ENCODE measurements at places on chromosomes 7 and 10. TPM values are rescaled to one million over a fixed set of nuclear protein-coding genes. Genes with fewer than 3 reads are reported as not detected.

DNA sequence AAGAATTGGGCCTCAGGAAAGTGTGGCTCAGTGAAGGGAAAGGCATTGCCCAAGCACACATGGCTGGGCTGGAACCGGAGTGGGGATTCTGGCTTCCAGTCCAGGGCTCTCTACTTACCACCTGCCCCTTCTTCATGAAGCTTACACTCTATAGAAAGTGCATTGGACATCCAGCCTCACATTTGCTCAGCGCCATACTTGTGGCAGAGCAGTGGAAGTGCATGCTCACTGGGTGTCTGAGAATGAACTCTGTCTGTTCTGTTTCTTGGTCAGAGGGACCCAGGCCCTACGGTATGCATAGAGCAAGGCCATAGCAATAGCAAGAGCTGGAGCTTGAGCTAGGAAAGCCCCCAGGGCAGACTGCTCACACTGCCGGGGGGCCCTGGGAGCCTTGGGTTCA is 1253.5 kb downstream of the TYW1 start:
- H3K4me3 ChIP-seq: no peak overlapping the region
- no peak for DNase-seq
- no peak overlapping the region for H3K27ac ChIP-seq
- no peaks in the 10 kb centered on the region for H3K4me1 ChIP-seq

DNA sequence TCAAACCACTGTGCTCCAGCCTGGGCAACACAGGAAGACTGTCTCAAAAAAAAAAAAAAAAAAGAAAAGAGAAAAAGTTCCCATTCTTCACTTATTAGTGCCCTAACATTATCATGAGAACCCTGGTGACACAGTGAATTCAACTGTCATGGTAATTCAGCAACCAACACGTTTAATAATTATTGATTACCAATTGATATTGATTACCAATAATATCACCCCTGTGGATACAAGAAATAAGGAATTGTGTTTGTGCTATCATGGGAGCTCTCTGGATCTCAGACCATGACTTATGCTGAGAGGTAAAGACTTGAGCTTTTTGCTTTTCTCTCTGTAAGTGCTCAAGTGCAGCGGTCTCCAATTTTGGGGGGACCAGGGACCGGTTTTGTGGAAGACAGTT is 195.3 kb downstream of the TPST1 start:
- H3K4me1 ChIP-seq: no peaks in the 10 kb centered on the region
- peaks cover 40% of the 10 kb centered on the region for H3K36me3 ChIP-seq
- H3K4me3 ChIP-seq: no peak overlapping the region
- no peak for DNase-seq

- H3K36me3 ChIP-seq: no peaks in the 10 kb centered on the region
- H3K4me3 ChIP-seq: no peak overlapping the region
- H3K27ac ChIP-seq: no peak overlapping the region
- DNase-seq: no peak
Measured at GRCh38 chr7:29265208-29265923, 70.8 kb downstream of the CHN2 start.

GRCh38 chr7:20302891-20303290 is 27.8 kb upstream of the ITGB8 start:
- H3K4me3 ChIP-seq: no peak overlapping the region
- no peaks in the 10 kb centered on the region for H3K27me3 ChIP-seq
- H3K4me1 ChIP-seq: no peaks in the 10 kb centered on the region
- no peaks in the 10 kb centered on the region for H3K36me3 ChIP-seq

- H3K27ac ChIP-seq: no peak overlapping the region
- no peak for DNase-seq
- H3K4me1 ChIP-seq: no peaks in the 10 kb centered on the region
Measured at GRCh38 chr7:125670926-125671572, 741.4 kb upstream of the POT1 start.

GRCh38 chr7:133470-133869 is 58.9 kb upstream of the FAM20C start:
- H3K27me3 ChIP-seq: peaks cover 13% of the 10 kb centered on the region
- peaks cover 31% of the 10 kb centered on the region for H3K4me1 ChIP-seq
- no peak overlapping the region for H3K4me3 ChIP-seq

DNA sequence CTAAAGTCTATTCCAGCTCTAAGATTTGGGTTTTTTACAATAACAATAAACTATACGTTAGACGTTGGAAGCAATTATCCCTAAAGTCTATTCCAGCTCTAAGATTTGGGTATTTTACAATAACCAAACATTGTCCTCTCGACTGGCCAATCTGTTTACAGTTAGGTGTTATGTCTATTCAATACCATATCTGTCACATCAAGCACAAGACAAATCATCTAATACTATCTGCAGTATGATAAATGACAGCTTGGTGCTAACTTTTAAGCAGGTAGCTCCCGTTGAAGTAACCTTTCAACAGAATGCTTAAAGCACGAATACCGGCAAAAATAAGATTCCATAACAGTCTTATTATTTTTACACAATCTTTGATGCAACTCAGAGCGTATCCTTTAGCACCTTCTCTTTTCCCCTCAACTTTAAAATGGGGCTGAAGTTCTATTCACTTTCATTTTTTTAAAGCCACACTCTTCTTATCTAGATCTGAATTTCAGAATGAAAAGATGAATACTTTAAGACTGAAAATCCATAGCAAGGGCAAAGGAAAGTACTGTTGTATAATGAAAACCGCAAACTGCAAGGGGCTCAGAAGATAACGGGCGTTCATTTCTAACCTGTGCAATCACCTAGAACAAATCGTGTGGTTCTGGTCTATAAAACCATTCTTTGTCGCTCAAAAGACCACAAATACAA is 925 bp downstream of the H2AZ2 start:
- peak overlapping the region; percentile 76 for H3K4me3 ChIP-seq
- H3K27me3 ChIP-seq: no peaks in the 10 kb centered on the region
- peaks cover 65% of the 10 kb centered on the region for H3K4me1 ChIP-seq
- no peak for DNase-seq
- H3K27ac ChIP-seq: peak overlapping the region; percentile 98
- peaks cover 14% of the 10 kb centered on the region for H3K36me3 ChIP-seq

GRCh38 chr10:88090568-88091214 is 227.3 kb downstream of the PTEN start:
- no peaks in the 10 kb centered on the region for H3K36me3 ChIP-seq
- DNase-seq: no peak
- no peak overlapping the region for H3K27ac ChIP-seq
- H3K4me3 ChIP-seq: no peak overlapping the region
- H3K27me3 ChIP-seq: no peaks in the 10 kb centered on the region

DNA sequence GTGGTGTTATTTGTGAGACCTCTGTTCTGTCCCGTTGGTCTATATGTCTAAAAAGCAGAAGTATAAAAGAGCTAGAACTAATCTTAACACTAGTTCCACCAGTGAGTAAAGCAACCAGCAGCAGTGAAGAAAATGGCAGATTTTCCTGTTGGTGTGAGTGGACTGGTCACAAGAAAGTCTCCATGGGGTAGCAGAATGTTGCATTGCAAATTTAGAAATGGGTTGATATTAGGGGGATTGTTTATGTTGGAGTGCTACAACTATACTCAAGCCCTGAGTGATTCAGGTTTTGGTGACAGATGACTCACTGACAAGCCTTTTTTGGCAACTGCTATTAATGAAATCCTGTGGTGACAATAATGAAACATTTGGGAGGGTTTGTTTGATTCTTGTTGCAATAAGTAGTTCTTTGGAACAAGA is 5.6 kb downstream of the AVL9 start:
- H3K27me3 ChIP-seq: no peaks in the 10 kb centered on the region
- peaks cover 61% of the 10 kb centered on the region for H3K4me1 ChIP-seq
- no peak for DNase-seq
- no peak overlapping the region for H3K4me3 ChIP-seq
- H3K27ac ChIP-seq: peak overlapping the region; percentile 58

DNA sequence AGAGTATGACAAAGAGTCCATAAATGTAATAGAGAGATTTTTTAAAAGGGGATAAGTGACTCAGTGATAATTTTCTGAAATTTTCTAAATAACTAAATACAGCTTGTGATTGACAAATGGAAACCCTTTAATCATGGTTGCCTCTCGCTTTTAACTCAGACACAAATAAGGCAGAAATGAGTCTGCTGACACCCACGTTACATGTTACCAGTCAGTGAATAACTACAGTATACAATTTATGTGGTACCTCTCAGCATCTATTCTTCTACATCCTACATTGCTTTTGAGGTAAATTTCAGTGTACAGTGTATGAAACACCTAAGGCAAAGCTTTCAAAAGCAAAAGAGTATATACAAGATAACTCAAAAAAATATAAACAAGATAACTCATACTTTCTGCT is 4.2 kb downstream of the NSUN6 start:
- no peaks in the 10 kb centered on the region for H3K27me3 ChIP-seq
- H3K36me3 ChIP-seq: peaks cover 20% of the 10 kb centered on the region
- H3K27ac ChIP-seq: no peak overlapping the region
- peaks cover 30% of the 10 kb centered on the region for H3K4me1 ChIP-seq

GRCh38 chr7:129947049-129947448 is 5.7 kb downstream of the UBE2H start:
- DNase-seq: no peak
- no peaks in the 10 kb centered on the region for H3K27me3 ChIP-seq
- H3K27ac ChIP-seq: peak overlapping the region; percentile 98

- no peak overlapping the region for H3K27ac ChIP-seq
- no peak for DNase-seq
- H3K4me3 ChIP-seq: no peak overlapping the region
- H3K4me1 ChIP-seq: peaks cover 5% of the 10 kb centered on the region
- no peaks in the 10 kb centered on the region for H3K27me3 ChIP-seq
- no peaks in the 10 kb centered on the region for H3K36me3 ChIP-seq
Measured at GRCh38 chr7:88268051-88268450, 38.6 kb downstream of the STEAP4 start.

DNA sequence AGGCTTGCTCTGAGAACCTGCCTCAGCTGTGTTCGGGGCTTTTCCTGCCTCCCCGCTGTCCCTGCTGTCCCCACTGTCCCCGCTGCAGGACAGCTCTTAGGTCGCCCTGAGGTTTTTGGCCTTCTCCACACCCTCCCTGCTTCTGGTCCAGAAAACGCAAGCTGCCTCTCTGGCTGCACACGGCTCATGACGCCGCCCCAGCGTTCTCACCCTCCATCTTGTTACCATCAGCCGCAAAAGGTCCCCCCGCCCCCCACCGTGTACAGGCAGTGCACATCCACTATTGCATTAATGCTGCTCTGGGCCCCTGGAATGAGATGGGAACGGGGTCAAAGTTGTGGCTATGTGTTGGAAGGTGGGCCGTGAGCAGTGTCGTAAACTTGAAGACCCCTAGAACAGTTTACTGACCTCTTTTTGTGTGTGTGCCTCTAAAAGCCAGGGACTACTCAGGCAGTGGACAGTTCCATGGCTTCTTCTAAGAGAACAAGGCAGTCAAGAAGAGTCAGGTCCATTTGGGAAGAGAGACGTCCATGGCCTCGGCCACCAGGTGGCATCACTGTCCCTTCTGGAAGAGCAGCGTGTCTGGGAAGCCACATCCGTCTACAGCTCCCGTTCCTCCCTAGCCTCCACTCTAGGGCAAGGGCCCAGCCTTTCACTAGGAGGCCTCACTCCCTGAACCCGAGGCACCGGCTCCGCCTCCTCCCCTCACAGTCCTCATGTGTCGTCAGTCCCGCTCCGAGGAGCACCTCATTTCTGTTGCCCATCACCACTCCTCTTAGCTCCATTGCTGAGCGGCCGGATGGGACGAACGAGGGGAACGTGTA is 38.5 kb upstream of the MKRN1 start:
- peak overlapping the region; percentile 69 for H3K27ac ChIP-seq
- peak; percentile 90 for DNase-seq
- no peak overlapping the region for H3K4me3 ChIP-seq
- H3K4me1 ChIP-seq: peaks cover 20% of the 10 kb centered on the region
- H3K36me3 ChIP-seq: peaks cover 32% of the 10 kb centered on the region
- H3K27me3 ChIP-seq: no peaks in the 10 kb centered on the region

DNA sequence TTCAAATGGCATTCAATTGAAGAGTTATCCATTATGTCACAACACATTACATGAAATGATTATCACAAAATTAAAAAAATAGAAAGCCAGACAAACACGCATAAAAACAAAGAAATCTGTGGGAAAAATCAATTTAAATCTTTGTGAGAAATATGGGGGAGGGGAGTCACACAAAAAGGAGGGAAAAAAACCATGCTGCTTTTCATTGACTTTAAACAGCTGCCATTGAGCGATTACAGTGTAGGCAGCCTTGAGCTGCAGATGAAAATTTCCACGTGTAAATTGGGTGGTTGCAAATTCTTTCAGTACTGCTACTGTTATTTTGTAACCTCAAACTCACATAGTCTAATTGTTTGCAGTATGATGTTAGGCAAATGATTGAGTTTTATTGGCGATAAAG is 889.9 kb upstream of the PHF14 start:
- no peak for DNase-seq
- no peak overlapping the region for H3K4me3 ChIP-seq
- no peaks in the 10 kb centered on the region for H3K4me1 ChIP-seq
- H3K36me3 ChIP-seq: no peaks in the 10 kb centered on the region
- H3K27ac ChIP-seq: no peak overlapping the region
- H3K27me3 ChIP-seq: no peaks in the 10 kb centered on the region

- no peaks in the 10 kb centered on the region for H3K4me1 ChIP-seq
- no peaks in the 10 kb centered on the region for H3K27me3 ChIP-seq
- H3K27ac ChIP-seq: no peak overlapping the region
- H3K4me3 ChIP-seq: no peak overlapping the region
Measured at GRCh38 chr7:31529103-31529502, 15.2 kb downstream of the ITPRID1 start.

GRCh38 chr10:48243487-48243886 is 31.0 kb downstream of the FRMPD2 start:
- H3K4me1 ChIP-seq: peaks cover 15% of the 10 kb centered on the region
- H3K27ac ChIP-seq: no peak overlapping the region
- no peaks in the 10 kb centered on the region for H3K36me3 ChIP-seq
- H3K4me3 ChIP-seq: no peak overlapping the region
- DNase-seq: no peak

DNA sequence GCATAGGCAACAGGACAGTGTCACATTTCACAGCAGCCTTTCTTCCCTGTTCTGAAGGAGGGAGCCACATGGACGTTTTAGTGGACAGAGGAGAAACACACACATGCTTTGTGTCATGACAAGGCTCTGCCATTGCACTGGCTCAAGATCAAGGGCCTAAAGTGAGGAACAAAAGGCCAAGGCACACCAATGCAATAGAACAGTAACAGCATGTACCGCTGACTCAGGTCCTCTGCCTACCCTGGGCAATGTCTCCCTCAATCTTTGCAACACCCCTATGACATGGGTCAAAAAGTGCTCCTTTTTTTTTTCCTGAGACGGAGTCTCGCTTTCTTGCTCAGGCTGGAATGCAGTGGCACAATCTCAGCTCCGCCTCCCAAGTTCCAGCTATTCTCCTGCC is 57.8 kb upstream of the SDK1 start:
- H3K4me3 ChIP-seq: no peak overlapping the region
- no peaks in the 10 kb centered on the region for H3K27me3 ChIP-seq
- H3K27ac ChIP-seq: no peak overlapping the region
- no peak for DNase-seq
- H3K36me3 ChIP-seq: peaks cover 3% of the 10 kb centered on the region

GRCh38 chr10:98664329-98665042 is 217.8 kb upstream of the HPS1 start:
- no peaks in the 10 kb centered on the region for H3K4me1 ChIP-seq
- H3K36me3 ChIP-seq: no peaks in the 10 kb centered on the region
- H3K4me3 ChIP-seq: no peak overlapping the region
- DNase-seq: no peak
- H3K27ac ChIP-seq: no peak overlapping the region
- no peaks in the 10 kb centered on the region for H3K27me3 ChIP-seq

The FAM25A gene
- total RNA-seq: not detected

The PNLIPRP1 gene
- not detected for total RNA-seq

The MMD2 gene
- not detected for total RNA-seq

The CHCHD2 gene
- total RNA-seq: 468 TPM

The ICA1 gene
- total RNA-seq: 54.9 TPM

The TBX20 gene
- 83.9 TPM for total RNA-seq

The TMEM178B gene
- 35.9 TPM for total RNA-seq

The OPN1SW gene
- not detected for total RNA-seq

The DKK1 gene
- not detected for total RNA-seq

The SPRN gene
- total RNA-seq: not detected

The NPFFR1 gene
- not detected for total RNA-seq

The CLEC2L gene
- 0.25 TPM for total RNA-seq
